ENCODE measurements at places on chromosomes 12 and 14.

GRCh38 chr14:102197317-102197853 is 57.7 kb downstream of the WDR20 start:
- no peak for DNase-seq

GRCh38 chr12:114096461-114096860 is 130.3 kb upstream of the RBM19 start:
- no peak for DNase-seq

- peak; percentile 21 for DNase-seq
Measured at GRCh38 chr12:38328306-38328895, 11.8 kb downstream of the ALG10B start.

DNA sequence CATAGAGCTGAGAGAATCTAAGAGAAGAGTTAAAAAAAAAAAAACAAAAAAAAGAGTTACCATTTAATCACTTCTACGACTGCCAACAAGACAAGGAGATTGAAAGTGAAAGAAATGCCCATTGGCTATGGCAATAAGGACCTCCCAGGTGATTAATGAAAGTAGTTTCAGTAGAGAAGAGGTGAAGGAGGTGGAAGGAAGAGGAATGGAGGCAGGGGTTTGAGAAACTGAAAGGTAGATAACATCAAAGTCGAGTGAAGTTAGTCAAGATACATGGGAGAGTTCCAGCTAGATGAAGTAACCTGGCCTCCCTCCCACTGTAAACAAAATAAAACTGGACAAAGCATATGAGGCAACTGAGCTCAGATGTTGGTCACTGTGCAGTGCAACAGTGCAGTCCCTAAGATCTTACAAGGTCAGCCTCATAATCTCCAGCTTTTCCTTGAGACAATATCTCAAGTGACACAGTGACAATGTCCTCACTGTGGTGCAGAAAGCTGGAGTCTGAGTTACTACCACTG is 118.0 kb upstream of the CCDC198 start:
- DNase-seq, result no peak
